ENCODE measurements at places on chromosomes 5 and 9. TPM values are rescaled to one million over a fixed set of nuclear protein-coding genes. Genes with fewer than 3 reads are reported as not detected.

DNA sequence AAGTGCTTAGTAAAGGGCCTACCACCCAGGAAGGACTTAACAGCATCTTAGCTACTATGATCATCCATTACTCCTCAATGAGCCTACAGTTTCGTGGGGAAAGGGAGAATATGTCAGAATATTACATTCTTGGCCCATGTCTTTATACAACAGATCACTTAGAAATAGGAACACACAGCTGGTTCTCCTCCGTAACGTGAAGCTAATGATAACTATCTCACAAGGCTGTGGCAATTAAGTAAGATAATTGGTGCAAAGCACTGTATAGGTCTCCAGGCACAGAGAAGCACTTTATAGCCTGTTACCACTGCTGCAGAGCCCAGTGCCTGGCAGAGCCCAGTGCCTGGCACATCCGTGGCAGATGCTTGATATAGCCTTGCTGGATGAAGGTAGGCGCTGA, 347.6 kb downstream of the SLIT3 start:
- DNase-seq, result no peak

DNA sequence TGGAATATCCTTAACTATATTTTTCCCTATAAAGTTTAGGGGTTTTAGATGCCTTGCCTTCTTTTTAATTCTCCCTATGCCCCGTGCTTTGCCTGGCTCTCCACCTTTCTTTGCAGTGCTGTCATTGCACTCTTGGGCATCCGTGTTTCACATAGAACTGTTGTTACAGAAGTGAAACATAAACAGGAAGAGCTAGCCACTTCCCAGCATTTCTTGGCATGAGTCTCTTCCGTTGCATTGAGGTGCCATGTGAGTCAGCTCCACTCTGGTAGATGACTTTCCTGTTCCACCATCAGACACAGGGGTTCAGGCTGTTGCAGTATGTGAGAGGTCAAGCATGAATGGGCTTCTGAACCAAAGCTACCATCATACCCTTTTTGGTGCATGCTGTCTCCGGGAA, 73.4 kb downstream of the ANGPTL2 start:
- peak; percentile 96 for DNase-seq

DNA sequence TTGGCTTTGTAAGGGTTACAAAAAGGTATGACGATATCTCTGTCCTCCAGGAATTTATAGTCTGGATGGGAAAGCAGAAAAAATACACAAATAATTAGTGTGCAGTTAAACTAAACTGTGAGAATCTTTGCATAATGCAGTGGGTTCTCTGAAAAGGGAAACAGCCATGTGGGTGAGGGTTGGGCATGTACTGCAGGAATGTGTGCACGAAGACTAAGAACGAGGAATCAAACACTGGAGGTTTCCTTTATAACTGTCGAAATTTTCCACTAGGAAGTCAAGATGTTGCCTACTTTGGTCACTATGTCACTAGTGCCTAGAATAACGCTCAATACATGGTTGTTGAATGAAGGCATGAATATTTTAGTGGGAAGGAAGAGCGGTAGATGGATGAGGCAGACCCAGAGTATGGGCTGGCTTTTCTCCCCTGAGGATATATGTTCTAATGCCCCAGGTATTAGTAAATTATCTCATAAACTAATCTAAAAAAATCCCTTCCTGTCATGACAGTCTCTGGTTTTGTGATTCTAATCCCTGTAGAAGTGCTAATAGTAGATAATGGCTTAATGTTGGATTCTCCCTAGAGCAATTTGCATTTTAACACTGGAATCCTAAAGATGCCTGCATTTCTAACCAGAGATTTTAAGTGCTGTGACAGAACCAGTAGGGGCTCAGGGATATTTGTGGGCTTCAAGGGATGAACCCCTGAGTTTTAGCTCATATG, 227.3 kb downstream of the NMUR2 start:
- no peak for DNase-seq

- no peak for DNase-seq
Observed at GRCh38 chr5:98964621-98965020, 35.8 kb upstream of the CHD1 start.

DNA sequence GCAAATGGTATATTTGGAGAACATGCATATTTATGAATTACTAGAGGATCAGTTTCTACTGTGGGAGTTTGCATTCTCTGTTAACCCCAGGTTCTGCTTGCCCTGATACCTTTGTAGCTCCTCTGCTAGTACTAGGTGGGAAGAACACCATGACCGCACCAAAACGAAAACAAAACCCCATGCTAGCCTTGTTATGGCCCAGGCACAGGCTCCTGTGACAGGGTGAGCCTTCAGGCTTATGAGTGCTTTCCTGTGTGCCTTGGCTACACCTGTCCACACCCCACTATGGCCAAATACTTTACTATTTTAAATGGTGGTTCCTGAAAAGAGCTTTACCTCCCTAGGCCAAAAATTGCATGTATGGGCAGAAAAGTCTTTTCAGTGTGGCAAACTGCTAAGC, 94.8 kb downstream of the PPIC start:
- no peak for DNase-seq

DNA sequence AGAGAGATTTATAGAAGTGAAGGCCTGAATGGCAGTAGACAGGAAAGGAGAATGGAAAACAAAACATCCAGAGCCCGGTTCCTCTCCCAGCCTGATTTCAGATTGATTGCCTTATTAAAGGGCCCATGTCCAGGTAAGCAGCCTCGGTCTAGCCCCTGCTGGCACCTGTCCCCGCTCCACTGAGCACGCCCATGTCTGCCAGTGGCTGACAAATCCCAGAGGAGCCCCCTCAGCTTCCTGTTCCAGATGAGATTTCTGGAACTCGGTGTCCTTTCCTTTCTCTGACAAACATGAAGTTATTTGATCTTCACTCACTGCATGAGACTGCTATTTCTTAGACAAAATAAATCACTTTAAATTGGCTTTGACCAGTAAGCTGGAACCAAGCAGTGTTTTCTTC, 187.0 kb upstream of the ADCY2 start:
- no peak for DNase-seq

DNA sequence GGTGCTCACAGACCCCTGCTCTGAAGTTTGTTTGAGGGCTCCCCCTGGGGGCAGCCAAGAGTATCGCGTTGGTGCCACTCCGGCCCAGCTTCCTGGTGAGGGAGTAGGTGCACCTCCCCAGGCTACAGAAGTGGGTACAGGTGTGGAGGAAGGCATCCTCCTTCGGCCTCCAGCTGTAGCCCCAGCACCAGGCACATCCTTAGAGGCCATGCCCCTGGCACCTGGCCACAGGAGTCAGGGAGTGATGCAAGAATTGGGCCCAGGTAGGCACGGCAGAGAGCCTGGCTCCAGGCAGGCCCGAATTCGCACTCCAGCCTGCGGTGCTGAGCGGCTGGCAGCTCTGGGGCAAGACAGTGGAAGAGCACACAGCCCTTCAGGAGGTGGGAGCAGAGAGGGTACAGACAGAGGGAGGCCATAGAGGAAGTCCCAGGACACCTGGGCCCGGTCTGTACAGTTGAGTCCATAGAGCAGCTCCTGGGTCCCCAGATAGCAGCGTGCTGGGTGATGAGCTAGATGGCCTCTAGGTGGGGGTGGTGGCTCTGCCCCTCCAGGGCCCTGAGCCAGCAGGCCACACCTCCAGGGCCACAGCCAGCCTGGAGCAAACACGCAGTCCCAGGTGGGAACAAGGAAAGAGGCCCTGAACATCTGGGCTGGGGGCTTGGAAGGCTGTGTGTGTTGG, 2.4 kb downstream of the SAPCD2 start:
- peak; percentile 72 for DNase-seq

GRCh38 chr5:72529383-72529782, 22.2 kb upstream of the ZNF366 start:
- no peak for DNase-seq

- DNase-seq, result peak; percentile 45
Observed at GRCh38 chr9:108254236-108254635, 601.5 kb downstream of the ACTL7B start.

- no peak for DNase-seq
Observed at GRCh38 chr9:7665874-7666273, 133.7 kb downstream of the DMAC1 start.

DNA sequence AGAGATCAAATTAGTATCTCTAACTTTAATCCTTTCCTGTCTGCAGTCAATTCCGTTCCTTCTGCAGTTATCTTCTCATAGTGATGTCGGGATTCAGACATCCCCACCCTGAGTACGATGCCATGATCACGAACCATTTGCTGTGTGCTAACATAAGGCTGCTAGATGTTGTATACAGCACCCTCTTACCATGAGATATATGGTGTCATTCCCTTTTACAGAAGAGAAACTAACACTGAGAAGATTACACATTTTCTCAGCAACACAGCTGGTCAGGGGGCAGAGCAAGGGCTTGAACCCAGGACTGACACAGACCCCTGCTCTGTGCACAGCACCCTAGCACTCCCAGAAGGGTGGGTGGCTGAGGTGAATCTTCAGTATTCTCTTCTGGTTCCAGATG, 46.9 kb upstream of the HSD17B4 start:
- no peak for DNase-seq

Gene CDK7
- total RNA-seq, result 51.5 TPM

Gene ACOT12
- not detected for total RNA-seq

Gene SLC6A19
- total RNA-seq, result not detected

Gene SGCD
- 0.77 TPM for total RNA-seq

Gene AHRR
- total RNA-seq, result 0.53 TPM

All from bronchial epithelial cell (primary cell).